CD4-positive, alpha-beta T cell treated with Interleukin-4 for 4 hours (primary cell): ENCODE measurements at places on chromosomes 3 and 15.

- DNase-seq: no peak
These were observed 90.1 kb upstream of the EPHB3 start for GRCh38 chr3:184471439-184471838.

DNA sequence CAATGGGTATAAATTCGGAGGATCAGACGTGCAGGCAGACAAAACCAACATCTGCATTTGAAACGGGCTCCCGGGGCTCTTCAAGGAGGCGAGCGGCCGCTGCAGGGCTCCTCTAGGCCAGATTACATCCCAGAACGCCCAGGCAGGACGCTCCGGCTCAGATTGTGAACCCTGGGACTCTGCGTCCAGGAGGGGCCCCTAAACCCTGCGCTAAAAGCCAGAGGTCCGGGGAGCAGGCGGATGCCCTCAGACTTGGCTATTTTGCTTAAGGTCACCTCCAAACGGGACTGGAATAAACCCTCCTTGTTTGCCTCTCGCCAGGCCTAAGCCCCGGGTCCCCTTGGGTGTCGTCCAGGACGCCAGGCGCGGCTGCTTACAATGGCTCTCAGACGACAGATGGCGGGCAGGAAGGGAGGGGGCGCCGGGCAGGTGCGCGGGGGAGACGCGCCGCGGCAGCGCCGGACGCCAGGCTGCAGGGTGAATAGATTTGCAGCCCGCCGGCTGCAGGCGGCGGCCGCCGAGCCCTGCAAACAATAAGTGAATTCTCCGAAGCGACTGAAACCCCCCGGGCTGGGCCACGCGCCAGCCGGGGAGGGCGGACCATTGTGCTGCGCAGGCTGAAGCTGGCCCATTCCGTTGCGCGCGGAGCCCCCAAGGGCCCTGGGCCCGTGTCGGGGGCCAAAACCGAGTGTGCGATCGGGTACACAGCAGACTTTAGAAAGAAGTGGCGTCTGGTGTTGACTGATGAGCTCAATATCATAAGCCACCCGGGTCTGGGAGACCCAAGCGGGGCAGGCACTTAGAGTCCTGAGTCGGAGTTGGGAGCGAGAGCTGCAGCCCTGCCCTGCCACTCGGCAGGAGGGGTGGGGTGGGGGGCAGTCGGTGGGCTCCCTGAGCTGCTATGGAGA, 32.3 kb upstream of the AMOTL2 start:
- no peak for DNase-seq

DNA sequence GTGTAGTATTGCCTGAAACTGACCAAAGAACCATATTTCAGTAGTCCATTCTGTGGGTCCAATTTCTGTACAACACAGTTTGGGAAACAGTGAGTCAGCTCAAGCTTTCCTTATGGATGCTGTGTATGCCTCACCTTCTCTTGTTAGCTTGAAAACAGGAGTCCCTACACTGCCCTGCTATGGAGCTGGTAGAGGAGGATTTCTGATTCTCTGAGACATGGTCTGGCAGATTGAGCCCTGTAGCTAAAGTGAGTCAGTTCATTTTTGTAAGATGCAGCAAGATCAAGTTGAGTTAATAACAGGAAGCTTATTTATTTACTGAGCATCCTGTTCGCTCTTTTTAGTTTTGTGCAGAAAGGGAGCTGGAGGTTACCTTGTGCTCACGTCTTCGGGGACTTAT, 424.1 kb upstream of the RBMS3 start:
- DNase-seq: no peak

GRCh38 chr15:95292785-95293450, 1037.6 kb upstream of the NR2F2 start:
- no peak for DNase-seq

GRCh38 chr15:101563176-101563796, 73.8 kb upstream of the PCSK6 start:
- DNase-seq: no peak

GRCh38 chr15:39243396-39243795, 337.5 kb upstream of the THBS1 start:
- DNase-seq: no peak

DNA sequence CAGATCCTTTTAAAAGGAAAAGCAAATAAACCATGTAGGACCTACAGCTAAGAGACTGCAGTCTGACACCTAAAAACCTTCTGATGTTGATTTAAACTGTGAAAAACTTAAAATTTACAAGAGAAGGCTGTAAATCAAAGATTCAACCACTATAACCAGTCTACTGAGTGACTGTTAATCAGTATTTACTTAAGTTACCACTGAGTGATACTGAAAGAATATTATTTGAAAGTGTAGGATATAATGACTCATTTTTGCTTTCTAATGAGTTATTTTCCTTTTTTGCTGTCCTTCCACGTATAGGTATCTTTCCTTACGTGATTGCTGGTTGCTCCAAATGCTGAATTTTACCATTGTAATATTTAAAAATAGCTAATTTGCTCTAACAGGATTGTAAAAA, 44.6 kb downstream of the RFX7 start:
- no peak for DNase-seq

- DNase-seq: no peak
These were observed 201.2 kb downstream of the FMN1 start for GRCh38 chr15:32993285-32993684.

GRCh38 chr3:65439641-65440284, 599.0 kb downstream of the MAGI1 start:
- no peak for DNase-seq

DNA sequence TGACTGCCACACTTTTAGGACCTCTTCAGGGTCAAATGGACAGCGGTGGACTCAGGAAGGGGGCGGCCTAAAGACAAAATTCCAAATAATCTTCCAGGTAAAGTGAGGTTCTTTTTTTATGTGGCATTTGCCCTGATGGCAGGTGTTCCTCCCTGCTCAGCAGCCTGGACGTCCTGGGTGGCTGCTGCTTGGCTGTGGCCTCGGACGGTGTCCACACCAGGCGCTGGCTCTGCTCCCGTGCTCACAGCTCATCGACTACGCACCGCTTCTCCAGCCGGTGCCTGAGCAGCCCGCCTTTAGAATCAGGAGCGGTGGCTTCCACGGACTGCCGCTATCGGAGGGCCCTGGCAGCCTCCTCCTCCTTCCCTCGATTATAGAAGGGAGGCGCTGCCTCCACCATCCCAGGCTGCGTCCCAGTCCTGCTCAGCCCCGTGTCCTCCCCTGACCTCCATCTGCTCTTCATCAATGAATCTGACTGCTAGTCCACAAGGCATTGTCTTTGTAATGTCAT, 41.9 kb downstream of the PCSK6 start:
- DNase-seq: no peak

GRCh38 chr15:29037997-29038705, 152.4 kb downstream of the APBA2 start:
- no peak for DNase-seq

DNA sequence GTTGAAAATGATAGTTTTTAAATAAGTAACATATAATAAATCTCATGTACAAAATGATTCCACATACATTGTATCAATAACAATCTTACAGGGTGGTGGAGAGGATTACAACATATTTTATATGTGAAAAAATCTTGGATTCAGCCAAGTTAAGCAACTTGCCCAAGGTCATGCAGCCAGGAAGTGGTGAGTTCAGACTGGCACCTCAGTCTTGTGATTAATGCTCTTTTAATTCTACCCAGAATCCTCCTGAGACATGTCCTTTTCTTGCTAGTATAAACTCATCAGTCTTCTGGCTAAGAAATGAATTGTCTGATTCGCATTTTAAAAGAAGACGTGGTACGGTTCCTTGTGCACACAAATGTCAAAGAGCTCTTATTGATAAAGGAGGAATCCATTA, 4.5 kb upstream of the MYRIP start:
- DNase-seq: no peak

DNA sequence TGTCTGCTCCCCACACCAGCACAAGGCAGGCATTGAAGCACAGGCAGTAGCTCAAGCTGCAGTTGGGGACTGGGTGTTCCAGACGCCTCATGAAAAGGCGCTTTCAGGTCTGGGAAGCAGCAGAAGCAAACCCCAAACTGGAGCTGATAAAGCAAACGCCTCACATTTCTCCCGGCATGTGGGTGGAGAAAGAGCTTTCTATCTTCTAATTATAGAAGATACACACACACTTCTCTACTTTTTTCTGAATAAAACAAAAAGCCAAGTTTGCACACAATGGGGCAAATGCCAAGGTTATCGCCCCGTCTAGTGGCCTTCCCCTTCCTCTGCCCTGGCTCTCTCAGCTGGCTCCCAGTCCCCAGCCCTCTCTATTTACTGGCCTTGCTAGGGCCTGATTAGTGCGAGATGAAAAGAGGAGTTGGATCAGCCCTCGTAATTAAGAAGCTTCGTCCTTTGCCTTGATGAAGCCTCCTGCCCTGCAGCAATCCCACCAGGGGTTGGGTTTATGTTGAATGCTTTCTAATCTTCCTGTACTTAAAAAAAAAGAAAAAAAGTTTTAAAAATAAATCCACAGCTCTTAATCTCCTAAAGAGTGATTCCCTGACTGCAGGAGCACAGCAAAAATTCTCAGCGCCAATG, 120.2 kb downstream of the MEGF11 start:
- no peak for DNase-seq

DNA sequence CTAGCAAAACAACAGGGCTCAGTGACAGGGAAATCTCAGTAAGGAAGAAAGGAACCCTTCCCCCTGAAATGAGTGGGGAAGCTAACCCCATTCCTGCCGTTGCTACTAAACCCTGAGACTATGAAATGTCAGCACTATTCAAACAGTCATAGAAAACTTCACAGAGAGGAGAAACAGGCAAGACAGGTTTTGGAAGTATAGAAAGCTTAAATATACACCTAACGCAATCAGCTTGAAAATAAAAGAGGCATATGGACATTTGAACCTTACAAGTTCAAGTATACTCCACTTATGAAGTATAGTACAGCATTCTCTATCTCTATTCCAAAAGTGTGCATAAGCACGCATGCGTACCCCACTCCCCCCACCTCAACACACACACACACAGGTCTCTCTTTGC, 17.6 kb upstream of the FRMD4B start:
- no peak for DNase-seq

DNA sequence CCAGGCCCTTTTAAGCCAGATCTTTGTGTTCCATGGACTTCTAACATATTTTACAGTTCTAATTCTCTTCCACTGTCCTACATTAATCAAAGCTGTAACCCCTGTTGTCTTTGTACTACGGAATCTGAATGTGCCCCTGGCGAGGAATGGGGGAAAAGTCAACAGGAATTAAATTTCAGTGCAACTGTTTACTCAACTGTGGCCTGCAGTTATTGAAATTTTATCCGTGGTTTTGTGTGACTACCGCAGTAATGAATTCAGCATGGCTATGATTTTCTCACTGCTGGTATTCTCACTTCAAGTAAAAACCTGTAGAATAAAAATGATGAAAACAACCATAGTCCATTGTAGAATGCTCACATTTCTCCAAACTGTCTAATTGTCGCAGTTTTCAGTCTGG, 388.0 kb downstream of the FOXP1 start:
- no peak for DNase-seq

GRCh38 chr3:74023395-74023794, 398.7 kb upstream of the PDZRN3 start:
- DNase-seq: no peak

DNA sequence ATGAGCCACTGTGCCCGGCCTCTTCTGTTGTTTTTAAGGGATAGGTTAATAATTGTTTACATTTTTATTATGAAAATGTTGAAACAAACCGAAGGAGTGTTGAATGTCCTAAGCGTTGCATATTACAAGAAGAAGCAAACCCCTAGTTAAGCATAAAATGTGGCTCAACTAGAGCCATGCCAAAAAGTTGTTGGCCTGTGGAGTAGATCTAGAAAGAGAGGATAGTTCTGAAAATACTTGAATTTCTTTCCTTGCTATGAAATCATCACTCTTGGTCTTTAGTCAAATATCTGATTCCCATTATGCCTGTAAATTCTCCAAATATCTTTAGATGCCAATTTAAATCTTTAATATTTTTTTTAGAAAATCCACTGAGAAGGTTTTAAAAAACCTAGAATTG, 12.8 kb downstream of the RBP2 start:
- DNase-seq: no peak

DNA sequence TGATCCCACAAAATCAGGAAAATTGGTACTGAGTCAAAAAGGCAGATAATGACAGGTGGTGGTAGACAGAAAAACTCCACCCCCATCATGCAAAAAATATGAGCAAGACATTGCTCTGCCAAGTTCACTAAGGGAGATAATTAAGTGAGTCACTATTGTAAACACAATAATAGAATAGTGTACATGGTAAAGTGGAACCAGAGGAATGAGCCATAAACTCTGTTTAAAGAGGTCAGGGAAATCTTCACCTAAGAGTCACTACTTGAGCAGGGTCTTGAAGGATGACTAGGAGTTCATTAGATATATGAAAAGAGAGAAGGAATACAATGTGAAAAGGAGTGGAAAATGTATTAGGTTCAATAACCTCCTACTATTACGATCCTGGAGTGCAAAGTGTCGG, 213.4 kb upstream of the PEX5L start:
- no peak for DNase-seq

- no peak for DNase-seq
These were observed 236.5 kb downstream of the LRTM1 start for GRCh38 chr3:54691289-54691771.

GRCh38 chr3:171804618-171805389, 5.5 kb downstream of the PLD1 start:
- no peak for DNase-seq

DNA sequence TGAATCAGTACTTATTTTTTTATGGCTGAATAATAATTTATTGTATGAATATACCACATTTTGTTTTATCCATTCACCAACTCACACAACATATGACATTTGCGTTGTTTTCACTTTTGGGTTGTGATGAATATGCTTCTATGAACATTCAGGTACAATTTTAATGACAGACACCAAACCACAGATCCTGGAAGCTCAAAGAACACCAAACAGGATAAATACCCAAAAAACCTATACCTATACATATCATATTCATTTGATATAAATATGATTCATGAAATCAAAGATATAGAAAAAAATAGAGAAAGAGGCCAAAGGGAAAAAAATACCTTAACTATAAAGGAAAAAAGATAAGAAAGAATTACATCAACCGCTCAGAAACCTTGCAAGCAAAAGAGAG, 35.8 kb downstream of the FAM240A start:
- no peak for DNase-seq

GRCh38 chr3:55156851-55157650, 229.2 kb upstream of the LRTM1 start:
- no peak for DNase-seq

- DNase-seq: no peak
These were observed 65.4 kb downstream of the ABI3BP start for GRCh38 chr3:100927775-100928174.
